Activated T-helper 1 cell treated with anti-CD3 and anti-CD28 coated beads, Interleukin-2, amount 50 U/mL, for 16 hours (primary cell): ENCODE measurements at places on chromosomes 16 and 17.

GRCh38 chr16:19131825-19132218, 18.1 kb downstream of the ITPRIPL2 start:
- no peak for DNase-seq

DNA sequence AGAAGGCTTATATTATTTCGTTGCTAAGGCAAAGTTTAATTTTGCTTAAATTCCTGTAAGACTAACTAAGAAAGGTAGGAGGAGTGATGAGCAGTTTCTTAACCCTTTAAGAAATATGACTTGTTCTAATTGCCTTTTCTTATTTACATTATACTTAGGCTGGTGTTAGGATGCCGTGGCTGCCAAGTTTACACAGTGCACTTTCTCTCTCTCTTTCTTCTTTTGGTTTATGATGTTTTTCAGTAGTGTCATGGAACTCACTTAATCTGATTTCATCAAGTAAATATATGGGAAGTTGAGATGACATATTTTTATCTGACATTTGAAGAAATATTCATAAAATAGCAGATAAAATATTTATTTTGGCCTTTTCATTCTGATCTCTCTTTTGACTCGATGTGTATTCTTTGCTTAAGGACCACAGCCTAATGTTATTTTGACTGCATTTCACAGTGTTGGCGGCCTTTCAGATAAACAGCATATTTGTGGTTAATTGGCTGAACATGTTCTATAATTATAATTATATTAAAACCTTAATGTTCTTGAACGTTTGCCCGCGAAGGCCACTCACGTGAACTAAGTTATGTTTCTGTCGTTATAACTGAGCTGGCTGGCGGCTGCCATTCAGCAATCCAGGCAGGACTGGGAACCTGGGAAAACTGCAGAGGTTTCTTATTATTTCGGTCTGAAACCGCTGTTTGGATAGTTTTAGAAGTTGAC, 191.6 kb downstream of the WWOX start:
- DNase-seq, result no peak

DNA sequence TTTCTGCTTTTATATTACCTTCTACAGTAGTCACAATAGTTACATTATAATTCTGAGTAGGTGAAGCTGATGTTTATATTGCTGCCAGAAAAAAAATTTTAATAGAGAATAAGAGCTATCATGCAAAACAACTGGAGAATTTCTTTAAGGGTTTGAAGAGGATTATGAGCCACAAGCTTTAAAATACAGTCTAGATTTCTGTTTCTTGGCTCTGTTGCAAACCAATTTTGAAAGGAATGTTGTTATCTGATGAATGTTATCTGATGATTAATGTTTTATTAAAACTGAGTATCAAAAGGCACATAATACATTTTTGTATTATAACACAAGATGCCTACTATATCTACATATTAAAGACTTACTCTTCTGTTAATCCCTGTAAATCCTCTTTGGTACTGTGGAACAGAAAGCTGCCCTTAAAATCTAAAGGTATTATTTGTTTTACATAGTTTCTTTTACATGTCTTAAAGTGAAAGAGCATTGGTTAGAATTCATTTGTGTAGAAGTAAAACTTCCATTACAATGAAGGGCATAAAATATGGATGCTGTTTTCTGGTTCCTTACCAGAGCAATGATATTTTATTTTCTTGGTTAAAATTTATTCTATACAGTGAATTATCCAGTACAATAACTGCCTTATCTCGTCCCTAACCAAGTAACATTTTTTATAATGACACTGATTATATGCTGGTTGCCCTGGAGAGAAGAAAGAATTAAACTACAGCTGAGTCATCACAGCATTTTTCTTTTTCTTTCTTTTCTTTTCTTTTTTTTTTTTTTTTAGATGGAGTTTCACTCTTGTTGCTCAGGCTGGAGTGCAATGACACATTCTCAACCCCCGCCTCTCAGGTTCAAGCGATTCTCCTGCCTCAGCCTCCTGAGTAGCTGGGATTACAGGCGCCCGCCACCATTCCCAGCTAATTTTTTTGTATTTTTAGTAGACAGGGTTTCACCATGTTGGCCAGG, 205.7 kb downstream of the TANC2 start:
- no peak for DNase-seq

DNA sequence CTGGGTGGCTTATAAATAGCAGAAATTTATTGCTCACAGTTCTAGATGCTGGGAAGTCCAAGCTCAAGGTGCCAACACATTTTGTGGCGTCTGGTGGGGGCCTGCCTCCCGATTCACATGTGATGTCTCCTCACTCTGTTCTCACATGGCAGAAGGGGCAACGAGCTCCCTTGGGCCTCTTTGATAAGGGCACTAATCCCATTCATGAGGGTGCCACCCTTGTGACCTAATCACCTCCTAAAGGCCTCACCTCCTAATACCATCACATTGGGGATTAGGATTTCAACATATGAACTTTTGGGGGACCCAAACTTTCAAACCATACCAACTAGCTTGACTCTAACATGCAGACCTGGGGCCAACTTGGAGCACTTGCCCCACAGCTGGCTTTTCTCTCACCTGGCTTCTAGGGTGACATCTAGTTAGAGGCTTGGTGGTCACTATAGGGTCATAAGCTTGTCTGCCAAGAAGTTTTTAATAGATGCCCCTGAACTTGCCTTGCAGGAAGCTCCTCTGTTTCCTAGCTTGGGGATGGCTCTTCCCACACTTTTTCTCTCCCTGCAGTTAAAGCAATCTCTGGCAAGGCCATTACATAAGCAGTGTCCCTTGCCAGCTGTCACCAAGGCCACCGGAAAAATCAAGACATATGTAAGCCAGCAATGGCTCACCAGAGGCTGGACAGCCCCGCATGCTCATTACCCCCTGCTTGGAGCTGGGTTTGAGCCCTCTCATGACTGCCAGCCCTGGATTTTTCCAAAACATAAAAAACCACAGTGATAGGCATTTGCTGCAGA, 8.4 kb upstream of the MED9 start:
- DNase-seq, result no peak

- DNase-seq, result no peak
These were observed 601 bp upstream of the CDIPT start for GRCh38 chr16:29863669-29863984.

GRCh38 chr16:85982563-85982939, 83.6 kb downstream of the IRF8 start:
- no peak for DNase-seq

DNA sequence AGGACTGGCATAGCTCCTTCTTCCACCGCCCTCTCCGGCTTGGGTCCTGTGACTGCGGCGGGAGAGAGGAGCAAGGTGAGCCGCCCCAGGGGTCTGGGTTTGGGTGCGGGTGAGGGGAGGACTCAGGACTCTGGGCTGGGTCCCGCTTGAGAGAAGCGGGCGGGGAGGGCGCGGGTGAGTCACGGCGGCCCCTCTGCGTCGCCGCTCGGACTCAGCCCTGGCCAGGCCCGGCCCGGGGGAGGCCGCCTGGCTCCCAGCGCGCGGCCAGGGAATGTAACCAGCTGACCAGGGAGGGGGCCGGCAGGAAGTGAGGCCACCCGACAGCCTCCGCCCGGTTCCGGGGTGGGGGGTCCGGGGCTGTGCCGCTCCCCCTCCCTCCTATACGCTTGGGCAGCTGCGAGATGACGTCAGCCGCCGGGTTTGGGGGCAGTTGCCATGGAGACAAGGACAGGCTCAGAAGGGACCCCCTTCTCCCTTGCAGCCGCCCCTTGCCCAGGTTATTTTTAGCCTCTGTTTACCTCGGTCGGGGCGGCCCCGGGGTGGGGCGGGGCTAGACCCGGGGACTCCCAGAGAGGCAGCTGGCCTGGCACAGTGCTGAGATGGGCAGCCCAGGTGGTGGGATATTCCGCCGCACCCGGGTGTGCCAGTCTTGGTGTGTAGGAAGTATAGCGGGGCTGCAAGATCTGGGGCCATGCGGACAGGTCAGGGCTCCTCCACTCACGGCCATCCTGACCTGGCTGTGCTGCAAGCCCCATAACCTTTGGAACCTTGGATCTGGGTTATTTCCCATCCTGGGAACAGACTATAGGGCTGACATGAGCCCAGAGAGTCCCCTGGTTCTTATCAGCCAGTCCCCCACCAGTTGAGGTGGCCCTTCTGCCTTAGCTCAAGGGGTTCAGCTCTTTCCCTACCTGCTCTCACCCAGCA, 1.6 kb downstream of the RIPOR1 start:
- DNase-seq, result no peak

GRCh38 chr17:78872486-78872885, 30.5 kb downstream of the CEP295NL start:
- DNase-seq, result no peak

- DNase-seq, result no peak
These were observed 410.3 kb downstream of the CDH11 start for GRCh38 chr16:64711596-64711995.

DNA sequence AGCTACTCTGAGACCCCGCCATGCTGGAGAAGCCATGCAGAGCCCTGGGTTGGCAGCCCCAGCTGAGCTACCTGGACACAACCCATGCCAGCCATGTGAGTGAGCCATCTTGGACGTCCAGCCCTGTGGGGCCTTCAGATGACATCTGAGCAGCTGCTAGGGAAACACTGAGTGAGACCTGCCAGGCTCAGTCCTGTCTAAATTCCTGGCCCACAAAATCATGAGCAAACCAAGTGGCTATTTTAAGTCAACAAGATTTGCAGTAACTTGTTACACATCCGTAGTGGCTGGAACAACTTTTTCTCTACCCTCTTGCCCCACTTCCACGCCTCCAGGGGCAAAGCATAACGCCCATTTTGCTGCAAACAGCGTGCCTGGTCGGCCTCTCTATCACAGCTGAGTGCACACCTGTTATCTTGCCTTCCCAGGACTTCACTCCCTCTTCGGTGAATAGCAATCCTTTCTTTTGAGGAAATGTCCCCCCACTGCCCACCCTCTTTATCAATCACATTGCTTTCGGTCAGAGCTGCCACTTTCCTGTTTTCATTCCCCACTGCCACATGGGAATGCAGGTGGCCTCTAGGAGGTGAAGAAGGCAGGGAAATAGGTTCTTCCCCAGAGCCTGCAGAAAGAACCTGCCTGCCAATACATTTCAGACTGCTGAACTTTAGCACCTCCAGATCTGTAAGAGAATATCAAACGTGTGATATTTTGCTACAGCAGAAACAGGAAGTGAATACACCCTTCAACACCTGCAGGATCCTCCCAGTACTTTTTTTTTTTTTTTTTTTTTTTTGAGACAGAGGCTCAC, 7.4 kb upstream of the SCIMP start:
- DNase-seq, result peak; percentile 2

GRCh38 chr16:29848420-29849297, 14.4 kb downstream of the CDIPT start:
- DNase-seq, result peak; percentile 72

- no peak for DNase-seq
These were observed 355.4 kb upstream of the SOX9 start for GRCh38 chr17:71765437-71765836.

DNA sequence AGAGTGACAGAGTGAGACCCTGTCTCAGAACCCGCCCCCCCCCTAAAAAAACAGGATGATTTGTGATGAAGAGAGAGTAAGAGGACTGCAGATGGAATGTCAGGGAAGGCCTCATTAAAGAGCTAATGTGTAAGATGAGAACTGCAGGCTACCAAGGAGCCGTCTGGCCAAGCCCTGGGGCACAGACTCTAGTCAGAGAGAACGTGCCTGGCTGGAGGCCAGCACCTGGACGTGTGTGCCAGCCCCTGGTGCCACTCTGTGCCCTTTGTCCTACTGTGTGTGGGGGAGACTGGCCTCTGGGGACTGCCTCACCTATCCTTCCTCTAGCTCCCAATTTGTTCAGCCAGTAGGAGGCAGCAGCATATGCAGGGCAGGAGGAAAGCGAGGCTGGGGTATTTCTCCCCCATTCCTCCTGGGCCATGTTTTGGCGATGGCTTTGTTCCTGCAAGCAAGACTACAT, 37.1 kb downstream of the KNOP1 start:
- DNase-seq, result no peak

- DNase-seq, result no peak
These were observed 20.3 kb downstream of the PARN start for GRCh38 chr16:14609716-14610115.

GRCh38 chr16:87161822-87162676, 155.1 kb downstream of the C16orf95 start:
- no peak for DNase-seq

- DNase-seq, result no peak
These were observed 3.6 kb upstream of the PHF12 start for GRCh38 chr17:28954886-28955285.

DNA sequence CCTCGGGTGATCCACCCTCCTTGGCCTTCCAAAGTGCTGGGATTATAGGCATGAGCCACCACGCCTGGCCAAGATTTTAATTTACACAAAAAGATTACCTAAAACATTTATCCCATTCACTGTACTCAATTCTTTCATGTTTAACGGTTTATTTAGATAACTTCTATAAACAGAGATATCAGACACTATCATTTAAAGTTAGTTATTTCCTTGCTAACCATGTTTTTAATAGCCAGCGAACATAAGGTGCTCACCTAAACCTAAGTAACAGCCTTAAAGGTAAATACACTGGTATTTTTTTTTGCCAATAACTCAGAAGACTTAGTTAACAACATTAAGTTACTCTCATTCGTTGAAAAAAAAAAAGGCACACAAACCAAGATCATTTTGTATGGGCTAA, 82.0 kb upstream of the C17orf78 start:
- DNase-seq, result no peak

GRCh38 chr17:80619535-80620235, 75.0 kb downstream of the RPTOR start:
- no peak for DNase-seq

- DNase-seq, result peak; percentile 23
These were observed 639 bp downstream of the MIF4GD start for GRCh38 chr17:75270218-75270965.

DNA sequence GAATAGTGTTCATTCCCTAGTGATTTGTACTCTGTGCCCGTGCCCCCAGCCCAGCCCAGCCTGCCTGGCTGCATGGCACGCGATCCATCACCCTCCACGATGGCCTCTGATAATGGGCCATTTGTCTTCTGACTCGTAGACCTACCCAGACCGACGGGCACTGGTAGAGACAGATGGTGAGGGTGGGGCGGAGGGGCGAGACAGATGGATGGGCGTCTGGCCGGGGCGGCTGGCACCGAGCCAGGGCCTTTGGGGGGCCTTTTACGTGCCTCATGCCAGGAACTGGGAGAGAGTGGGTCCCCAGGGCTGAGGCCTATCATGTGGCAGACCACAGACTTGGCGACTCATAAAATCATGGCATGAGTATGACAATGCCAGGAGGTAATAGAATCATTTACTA, 25.4 kb downstream of the CRHR1 start:
- DNase-seq, result no peak

GRCh38 chr17:3271072-3271848, 26.9 kb downstream of the OR3A1 start:
- DNase-seq, result no peak

- DNase-seq, result no peak
These were observed 1.2 kb downstream of the PDP2 start for GRCh38 chr16:66881560-66881959.

- DNase-seq, result no peak
These were observed 11.1 kb downstream of the SYNRG start for GRCh38 chr17:37598145-37598544.

GRCh38 chr17:61400066-61400716, 548 bp downstream of the TBX2 start:
- DNase-seq, result no peak

- no peak for DNase-seq
These were observed 41.1 kb upstream of the DHX8 start for GRCh38 chr17:43442711-43443110.
